ENCODE measurements at places on chromosomes 16 and 17.

- no peak for DNase-seq
Measured at GRCh38 chr17:7283471-7284216, 2.1 kb downstream of the SLC2A4 start.

DNA sequence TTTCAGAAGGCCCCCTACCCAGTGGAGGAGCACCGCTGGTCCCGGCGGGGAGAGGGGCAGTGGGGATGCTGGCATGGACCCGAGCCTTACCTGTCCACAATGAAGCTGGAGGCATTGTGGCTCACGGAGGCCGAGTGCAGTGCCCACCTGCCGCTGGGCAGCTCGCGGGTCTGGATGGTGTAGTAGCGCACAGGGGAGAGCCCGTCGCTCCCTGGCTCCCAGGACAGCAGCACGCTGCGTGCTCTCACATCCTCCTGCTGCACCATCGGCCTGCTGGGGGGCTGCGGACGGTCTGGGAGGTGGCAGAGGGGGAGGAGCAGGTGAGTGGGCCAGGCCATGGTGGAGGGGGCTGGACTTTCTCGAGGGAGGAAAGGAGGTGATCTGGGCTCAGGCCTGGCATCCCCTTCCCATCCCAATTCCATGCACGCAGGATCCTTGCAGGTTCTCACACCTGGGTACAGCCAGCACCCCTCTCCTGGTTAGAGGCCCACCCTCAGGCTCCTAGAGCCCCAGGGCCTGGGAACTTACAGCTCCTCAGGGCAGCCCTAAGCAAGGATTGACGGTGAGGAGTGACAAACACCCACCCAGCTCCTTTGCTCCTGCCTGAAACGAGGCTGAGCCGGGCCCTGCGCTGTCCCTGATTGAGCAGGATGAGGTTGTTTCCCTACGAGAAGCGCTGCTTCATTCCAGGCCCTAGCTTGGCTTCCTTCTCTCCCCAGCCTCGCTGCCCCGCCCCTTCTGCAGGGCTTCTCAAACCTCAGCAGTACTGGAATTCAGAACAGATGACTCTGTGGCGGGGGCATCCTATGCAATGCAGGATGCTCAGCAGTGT lies 76.2 kb upstream of the CDC42EP4 start:
- DNase-seq: no peak

GRCh38 chr17:21512307-21513011 lies 136.3 kb downstream of the KCNJ12 start:
- DNase-seq: no peak

- DNase-seq: no peak
Measured at GRCh38 chr16:14405611-14406537, 224.2 kb downstream of the PARN start.

GRCh38 chr16:56424404-56424764 lies 961 bp downstream of the AMFR start:
- no peak for DNase-seq

DNA sequence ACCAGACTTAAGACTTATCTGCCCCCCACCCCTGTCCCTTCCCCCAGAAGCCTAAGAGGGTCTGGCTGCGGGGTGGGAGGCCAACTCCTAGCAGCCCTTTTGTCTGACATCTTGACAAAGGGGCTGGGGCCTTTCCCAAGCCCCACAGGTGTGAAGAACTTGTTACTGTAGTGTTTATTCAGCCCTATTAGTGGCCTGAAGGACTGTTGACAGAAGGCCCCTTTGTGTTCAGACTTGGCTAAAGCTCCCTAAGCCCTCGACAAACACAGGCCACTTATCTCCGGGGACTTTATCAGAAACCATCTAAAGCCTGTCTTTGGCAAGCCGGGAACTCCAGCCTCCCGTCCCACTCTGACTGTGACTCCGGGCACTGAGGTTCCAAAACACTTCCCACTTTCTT lies 129.8 kb downstream of the NTN1 start:
- DNase-seq: no peak

DNA sequence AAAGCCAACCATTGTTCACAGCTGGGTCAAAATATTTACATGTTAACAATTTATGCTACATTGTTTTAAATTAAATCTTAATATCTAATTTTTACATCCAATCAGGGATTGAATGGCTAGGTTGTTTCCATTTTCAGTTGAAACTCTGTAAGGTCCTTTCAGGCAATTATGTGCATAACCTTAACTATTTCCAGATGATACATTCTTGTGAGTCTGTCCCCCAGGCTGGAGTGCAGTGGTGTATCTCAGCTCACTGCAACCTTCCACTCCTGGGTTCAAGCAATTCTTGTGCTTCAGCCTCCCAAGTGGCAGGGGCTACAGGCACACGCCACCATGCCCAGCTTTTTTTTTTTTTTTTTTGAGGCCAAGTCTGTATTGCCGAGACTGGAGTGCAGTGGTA lies 10.4 kb downstream of the CDC42EP4 start:
- DNase-seq: no peak

- DNase-seq: peak; percentile 17
Measured at GRCh38 chr16:648071-648780, 939 bp upstream of the WDR90 start.

GRCh38 chr17:76077584-76078110 lies 1.3 kb upstream of the ZACN start:
- DNase-seq: no peak

DNA sequence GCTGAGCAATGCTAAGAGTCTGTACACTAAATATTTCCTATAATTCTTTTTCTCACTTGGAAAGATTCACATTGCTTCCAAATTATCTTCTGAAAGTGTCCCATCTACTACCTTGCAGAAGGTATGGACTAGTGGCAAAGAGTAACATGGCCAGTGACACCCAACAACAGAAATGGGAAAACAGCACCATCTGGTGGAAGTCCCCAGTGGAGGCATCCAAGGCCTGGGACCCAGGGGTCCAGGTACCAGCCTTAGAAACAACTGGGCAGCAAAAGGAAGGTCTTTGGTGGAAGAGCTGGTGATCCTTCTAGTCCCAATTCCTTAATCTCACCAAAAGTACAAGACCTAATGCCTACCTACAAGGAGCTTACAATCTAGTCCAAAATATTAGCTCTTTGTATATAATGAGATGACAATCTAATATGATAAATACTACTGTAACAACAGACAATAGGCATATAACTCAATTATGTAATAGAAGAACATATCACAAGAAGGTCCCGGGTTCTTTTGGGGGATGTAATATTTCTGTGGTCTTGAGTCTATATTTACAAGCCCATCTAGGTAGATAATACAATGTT lies 55.3 kb downstream of the SKAP1 start:
- no peak for DNase-seq

DNA sequence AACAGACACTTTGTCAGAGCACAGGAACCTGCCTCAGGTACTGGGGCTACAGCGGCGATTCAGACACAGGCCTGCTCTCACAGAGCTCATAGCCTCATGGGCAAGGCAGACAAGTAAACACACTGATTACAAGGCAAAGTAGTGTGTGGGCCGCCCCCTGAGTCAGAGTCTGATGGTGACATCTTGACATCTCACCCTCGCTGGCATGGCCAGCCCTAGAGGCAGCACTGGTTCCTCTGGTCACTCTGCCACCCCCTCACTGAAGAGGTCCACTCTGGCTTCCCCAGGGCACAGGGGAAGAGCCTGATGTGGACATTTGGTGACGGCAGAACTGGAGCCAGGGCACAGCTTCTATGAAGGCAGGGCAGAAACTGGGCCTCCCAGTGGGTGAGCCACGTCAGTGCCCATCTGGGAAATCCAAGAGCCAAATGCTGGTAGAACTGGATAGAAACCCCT lies 32.9 kb upstream of the TOB1 start:
- DNase-seq: no peak

GRCh38 chr16:19804538-19805323 lies 79.9 kb downstream of the GPRC5B start:
- DNase-seq: peak; percentile 68

GRCh38 chr16:71542377-71542776 lies 16.2 kb downstream of the CHST4 start:
- no peak for DNase-seq

- DNase-seq: no peak
Measured at GRCh38 chr16:2244926-2245795, 6.2 kb downstream of the ECI1 start.

- no peak for DNase-seq
Measured at GRCh38 chr17:78438271-78438691, 59.8 kb downstream of the PGS1 start.

GRCh38 chr16:48393485-48394354 lies 8.5 kb upstream of the SIAH1 start:
- no peak for DNase-seq

DNA sequence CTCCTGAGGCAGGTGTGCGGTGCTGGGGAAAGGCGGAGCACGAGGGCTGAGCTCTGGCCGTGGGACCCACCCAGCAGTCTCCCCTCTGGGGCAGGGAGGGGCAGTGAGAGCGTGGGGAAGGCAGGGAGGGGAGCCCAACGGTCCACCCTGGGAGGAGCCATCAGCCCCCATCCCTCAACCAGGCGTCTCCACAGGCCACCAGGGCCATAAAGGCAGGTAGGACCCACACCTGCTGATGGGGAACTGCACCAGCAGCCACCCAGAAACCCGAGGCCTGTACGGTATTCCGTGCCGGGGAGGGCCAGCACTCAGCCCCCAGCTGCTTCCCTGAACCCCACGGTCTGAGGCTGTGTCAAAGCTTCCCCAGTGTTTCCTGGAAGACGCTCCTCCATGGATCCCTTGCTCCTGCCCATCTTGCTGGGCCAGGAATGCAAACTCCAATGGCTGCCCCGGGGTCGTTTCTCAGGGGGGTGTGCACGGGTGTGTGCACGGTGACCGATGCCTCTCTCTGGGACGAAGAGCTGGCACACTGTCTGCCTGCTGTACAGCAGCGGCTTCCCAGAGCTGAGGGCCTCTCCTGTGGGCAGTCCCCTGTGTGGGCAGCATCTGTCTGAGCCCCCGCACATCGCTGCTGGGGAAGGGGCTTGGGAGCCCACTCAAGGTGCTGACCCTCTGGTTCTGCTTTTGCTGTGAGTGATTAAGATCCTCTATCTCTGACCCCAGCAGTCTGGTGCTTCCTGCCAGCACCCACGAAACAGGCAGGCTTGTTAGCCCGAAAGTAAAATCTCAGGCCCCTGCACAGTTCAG lies 17.2 kb upstream of the METRNL start:
- DNase-seq: no peak

GRCh38 chr17:34556384-34556783 lies 23.0 kb upstream of the TMEM132E start:
- no peak for DNase-seq

GRCh38 chr17:21242026-21242697 lies 11.0 kb downstream of the NATD1 start:
- DNase-seq: no peak

DNA sequence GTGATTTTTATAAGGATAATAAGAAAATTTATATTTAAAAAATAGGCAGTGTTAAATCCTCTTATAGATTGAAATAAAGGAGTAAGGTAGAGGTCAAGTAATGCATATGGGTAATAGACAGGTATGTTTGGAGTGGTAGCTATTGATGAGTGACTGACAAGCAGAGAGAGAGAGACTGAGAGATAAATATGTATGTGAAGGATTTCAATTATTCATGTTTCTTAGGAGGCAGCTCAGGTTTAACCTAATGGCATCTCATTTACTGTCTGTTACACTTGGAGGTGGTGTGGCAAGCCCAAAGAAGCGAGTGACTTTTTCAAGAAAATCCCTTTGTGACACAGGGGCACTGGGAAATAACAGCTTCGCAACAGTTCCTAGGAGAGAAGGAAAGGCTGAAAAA lies 120.2 kb downstream of the KIF2B start:
- DNase-seq: no peak

- no peak for DNase-seq
Measured at GRCh38 chr17:78541488-78542206, 35.5 kb downstream of the DNAH17 start.

DNA sequence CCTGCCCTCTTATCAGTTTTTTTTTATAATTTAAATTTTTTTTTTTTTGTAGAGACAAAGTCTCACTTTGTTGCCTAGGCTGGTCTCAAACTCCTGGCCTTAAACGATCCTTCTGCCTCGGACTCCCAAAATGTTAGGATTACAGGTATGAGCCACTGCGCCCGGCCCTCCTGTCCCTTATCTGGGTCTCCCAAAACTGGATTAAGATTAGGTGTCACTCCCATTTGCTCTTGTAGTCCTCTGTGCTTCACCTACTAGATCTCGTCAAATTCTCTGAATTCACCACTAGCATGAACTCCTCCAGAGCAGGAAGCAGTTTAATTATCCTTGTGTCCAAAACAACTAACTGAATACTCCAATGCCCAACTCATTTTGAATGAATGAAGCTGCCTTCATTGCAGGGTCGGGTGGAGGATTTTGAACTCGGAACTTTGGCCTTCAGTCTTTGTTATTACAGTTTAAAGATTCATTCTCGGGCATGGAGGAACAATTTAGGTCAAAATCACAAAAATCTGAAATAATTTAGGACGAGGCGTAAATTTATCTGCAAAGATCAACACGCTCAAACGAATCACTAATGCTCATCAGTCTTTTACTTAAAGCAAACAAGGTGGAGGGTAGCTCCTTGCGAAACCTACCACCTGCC lies 802 bp upstream of the ATXN2L start:
- no peak for DNase-seq

- DNase-seq: no peak
Measured at GRCh38 chr17:46788796-46789195, 29.7 kb downstream of the WNT3 start.

DNA sequence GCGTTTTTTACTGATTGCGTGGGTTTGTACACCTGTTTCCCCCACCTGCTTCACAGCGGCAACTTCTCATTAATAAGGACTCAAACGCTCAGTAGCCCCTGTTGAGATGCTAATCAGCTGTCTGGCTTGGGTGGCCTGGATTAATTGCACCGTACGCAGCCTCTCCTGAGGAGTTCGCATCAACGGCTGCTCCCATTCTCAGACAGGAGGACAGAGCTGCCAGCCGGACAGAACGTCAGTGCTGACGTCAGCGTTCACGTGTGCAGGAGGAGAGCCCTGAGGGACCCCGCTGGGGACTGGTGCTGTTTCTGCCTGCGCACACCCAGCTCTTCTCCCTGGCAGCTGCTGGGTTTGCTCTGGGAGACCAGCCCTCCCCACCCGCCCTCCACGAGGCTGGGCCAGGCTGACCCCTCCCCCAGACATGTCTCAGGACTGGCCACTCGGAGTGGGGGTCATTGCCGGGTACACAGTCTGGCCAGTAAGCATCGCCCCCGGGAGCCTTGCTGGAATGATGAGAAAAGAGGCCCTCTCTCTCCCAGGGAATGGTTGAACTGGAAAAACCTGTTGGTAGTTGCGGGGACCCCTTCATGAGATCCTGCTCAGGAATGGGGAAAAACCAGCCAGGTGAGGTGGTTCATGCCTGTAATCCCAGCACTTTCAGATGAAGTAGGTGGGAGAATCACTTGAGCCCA lies 5.7 kb upstream of the BANP start:
- no peak for DNase-seq

Measured in GF-D8 (cell line).